Right cardiac atrium (tissue), 5 donors: ENCODE measurements at places on chromosomes 2 and 18. TPM values are rescaled to one million over a fixed set of nuclear protein-coding genes. Genes with fewer than 3 reads are reported as not detected.
A peak's percentile ranks its signal among the peaks of the same experiment; 100 is the strongest.

- DNase-seq, result peak; percentile 57
Observed at GRCh38 chr18:59516356-59517155, 157.5 kb upstream of the LMAN1 start.

Gene MAP4K4
- 30.8 TPM for polyA plus RNA-seq

DNA sequence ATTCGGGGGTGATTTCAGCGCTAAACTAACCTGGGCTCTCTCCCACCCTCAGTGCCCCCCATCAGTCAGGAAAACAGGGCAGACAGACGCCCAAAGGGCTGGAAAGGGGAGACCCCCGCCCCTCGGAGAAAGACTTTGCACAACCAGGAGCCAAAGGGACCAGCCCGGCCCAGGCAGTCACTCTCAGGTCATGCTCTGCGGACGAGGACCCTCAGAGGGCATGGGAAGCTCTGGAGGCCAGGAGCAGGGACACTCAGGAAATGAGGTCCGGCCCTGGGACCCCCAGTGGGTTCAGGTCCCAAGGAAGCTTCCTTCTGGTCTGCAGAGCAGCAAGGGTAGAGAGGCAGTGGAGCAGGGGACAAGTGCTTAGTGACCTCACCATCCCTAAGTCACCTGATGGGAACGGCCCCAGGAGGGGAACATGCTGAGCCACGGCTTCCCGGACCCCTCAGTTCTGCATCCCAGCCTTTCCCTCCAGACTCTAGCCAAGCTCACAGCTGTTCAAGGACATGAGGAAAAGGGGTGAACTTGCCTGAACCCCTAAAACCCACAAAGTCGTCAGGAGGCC lies 88.0 kb upstream of the GPC1 start:
- DNase-seq, result no peak

Gene GRHL1
- 0.81 TPM for polyA plus RNA-seq

- DNase-seq, result no peak
Observed at GRCh38 chr2:240291337-240292034, 144.0 kb upstream of the GPC1 start.

- no peak for DNase-seq
Observed at GRCh38 chr2:16241166-16242160, 301.1 kb downstream of the MYCN start.

Gene ANO7
- 1.1 TPM for polyA plus RNA-seq

DNA sequence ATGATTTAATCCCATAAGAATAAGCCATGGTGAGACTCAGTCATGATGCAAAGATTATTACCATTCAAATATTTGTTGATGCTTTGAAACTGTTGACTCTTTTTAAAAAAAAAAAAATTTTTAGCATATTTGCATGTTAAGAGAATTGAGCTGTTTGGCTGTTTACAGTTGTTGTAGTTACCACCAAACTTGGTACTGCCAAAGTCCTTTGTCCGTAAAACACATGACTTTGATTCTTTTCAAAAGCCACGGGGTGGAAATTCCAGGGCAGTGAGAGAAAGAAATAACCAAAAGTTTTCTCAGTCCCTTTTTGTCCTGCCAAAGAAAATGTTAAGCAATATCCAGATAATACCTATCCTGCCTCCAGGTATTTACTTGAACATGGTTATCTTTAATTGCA lies 474.8 kb downstream of the METTL4 start:
- DNase-seq, result no peak

- no peak for DNase-seq
Observed at GRCh38 chr18:37327063-37327577, 238.5 kb downstream of the CELF4 start.

DNA sequence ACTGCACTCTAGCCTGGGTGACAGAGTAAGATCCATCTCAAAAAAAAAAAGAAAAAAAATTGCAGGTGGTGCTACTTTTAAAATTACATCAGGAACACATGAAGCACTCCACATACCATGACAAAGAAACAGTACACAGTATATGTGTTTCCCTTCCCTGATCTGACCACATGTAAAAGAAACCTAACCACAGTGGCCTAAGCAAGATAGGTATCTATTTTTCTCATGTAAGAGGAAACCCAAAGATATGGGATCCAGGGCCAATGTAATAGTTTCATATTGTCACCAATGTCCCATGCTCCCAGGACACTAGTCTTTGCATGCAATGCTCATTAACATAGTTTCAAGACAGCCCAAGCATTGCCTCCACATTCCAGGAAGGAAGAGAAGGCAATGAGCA lies 99.9 kb downstream of the DYM start:
- no peak for DNase-seq

DNA sequence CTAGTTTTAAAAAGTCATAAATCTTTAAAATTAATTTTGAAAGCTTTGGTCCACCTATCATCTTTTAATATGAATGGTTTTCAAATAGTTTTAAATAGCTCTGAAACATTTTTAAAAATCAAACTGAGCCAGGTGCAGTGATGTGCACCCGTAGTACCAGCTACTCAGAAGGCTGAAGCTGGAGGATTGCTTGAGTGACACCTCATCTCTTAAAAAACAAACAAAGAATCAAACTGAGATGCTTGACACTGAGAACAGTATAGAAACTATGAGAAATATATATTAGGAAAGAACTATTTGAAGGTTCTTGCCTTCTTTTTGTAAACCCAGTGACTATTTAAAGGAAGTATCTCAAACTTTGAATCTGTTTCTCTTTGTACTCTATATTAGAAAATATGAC lies 67.4 kb downstream of the BARD1 start:
- no peak for DNase-seq

DNA sequence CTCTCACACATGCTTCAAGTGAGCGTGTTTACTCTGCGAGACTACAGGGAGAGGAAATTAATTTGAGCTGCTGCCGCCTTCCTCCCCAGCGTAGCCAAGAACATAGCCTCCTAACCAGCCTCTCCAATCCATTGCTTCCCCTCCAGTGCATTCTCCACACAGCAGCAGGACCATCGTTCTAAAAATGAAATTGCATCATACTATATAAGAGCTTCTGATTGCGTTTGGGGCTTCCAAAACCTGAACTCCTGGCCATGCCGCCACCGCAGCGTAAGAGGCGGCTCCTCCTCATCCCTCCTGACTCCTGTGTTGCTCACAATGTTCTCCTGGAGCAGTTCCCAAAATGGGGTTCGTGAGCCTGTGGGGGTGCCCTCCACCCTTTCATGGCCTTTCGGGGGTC lies 142.1 kb downstream of the MYT1L start:
- DNase-seq, result no peak

Gene RBM44
- 0.20 TPM for polyA plus RNA-seq

DNA sequence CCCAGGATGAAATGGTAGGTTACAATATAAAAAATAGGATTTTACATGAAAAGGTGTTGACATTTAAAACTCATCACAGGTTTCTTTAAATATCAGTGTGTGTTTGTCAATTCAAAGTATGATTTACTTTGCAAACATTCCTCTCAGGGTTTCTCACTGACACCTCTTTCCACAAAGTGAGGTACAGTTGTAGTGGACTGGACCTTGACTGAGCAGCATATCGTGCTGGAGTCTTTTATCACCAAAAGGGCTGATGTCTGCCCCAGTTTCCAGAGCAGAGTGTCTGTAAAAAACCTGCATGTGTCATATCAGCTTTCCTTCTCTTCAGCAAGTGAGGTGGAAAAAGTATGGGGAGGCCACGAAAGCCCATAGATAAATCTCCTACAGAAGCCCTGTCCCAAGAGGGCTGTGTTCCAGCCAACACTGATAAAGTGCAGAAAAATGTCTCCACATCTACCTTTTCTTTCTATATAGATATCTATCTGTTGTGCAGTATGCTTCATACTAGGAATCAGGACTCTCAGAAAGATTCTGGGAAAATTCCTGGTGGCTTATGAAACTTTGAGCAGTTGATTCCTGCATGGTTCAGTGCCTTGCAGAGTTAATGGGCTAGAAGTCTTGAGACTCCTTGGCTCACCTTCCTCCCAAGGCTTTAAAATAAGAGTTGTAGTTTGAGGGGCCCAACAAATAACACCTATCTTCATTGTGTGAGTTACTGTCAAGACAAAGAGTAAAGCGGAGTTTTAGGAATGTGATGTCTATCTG lies 6.9 kb downstream of the ACYP2 start:
- DNase-seq, result no peak

- DNase-seq, result peak; percentile 87
Observed at GRCh38 chr18:13611601-13612195, 114.7 kb downstream of the FAM210A start.

Gene POLR1B
- polyA plus RNA-seq, result 3.1 TPM

- no peak for DNase-seq
Observed at GRCh38 chr2:157333304-157334047, 7.9 kb upstream of the ERMN start.

GRCh38 chr2:137566387-137566786 lies 397.9 kb upstream of the HNMT start:
- DNase-seq, result no peak

DNA sequence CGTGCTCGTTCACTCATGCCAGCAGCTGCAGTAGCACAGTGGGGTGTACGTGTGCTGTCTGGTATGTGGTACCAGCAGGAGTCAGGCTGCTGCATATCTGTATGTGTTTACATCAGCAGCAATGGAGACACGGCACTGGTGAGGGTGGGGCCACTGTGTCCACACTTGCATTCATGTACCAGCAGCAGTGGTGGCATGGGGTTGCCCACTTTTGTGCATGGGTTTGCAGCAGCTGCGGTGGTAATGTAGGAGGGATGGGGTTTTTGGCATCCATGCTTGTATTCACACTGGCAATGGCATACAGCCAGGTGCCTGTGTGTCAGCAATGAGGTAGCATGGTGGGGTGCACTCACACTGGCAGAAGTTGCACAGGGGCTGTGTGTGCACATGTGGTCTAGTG lies 187.8 kb downstream of the KCNJ3 start:
- DNase-seq, result no peak

- no peak for DNase-seq
Observed at GRCh38 chr2:141496810-141497209, 634.0 kb downstream of the LRP1B start.

Gene SAG
- not detected for polyA plus RNA-seq

- DNase-seq, result no peak
Observed at GRCh38 chr2:157107460-157107859, 150.0 kb upstream of the GALNT5 start.

Gene TMX3
- 16.5 TPM for polyA plus RNA-seq

GRCh38 chr2:74554820-74555531 lies 456 bp downstream of the DOK1 start:
- peak; percentile 78 for DNase-seq

GRCh38 chr18:13006531-13007247 lies 15.5 kb downstream of the CEP192 start:
- DNase-seq, result no peak

DNA sequence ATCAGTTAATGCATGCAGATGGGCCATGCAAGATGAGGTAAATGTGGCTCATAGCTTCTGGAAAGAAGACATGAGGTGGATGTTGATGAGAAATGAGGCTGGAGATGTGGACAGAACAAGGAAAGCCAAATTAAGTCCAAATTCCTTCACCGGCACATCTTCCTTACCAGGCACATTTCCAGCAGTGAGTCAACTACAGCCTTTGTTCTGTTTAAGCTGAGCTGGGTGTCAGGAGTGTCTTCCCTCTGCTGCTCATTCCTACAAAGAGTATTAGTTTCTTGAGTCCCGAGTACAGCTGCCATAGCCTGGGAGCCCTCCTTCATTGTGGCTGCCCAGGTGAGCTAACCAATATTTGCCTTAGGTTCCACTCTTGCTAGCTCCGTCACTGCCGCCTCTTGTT lies 945.0 kb downstream of the SLC4A3 start:
- no peak for DNase-seq

Gene M1AP
- polyA plus RNA-seq, result 0.07 TPM

- no peak for DNase-seq
Observed at GRCh38 chr2:23746141-23746863, 180.6 kb downstream of the ATAD2B start.

Gene HOXD1
- polyA plus RNA-seq, result 0.05 TPM

GRCh38 chr18:47519277-47519676 lies 267.8 kb upstream of the SKOR2 start:
- no peak for DNase-seq

Gene UGT1A10
- not detected for polyA plus RNA-seq

- DNase-seq, result no peak
Observed at GRCh38 chr18:35236571-35237363, 4.1 kb upstream of the ZNF397 start.

- DNase-seq, result no peak
Observed at GRCh38 chr2:157790780-157791179, 85.3 kb downstream of the ACVR1 start.

- no peak for DNase-seq
Observed at GRCh38 chr2:169143998-169144397, 74.6 kb downstream of the DHRS9 start.

DNA sequence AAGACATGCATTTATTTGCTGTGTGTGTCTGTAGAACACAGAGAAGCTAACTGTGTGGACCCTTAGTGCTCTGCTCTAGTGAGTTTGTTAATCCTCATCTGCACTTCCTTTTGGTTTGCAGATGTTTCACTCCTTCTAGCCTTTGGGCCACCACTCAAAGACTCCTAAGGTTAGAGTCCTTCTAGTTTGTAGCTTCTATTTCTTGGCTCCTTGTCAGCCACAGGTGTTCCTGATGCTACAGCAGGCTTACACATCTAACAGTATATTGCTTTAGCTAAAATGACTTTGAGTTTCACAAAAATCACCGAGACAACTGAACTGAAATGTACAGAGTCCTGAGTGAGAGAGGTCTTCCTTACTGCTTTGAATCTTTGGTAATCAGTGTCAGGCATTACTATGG lies 551.4 kb downstream of the NRXN1 start:
- no peak for DNase-seq

Gene FN1
- 284 TPM for polyA plus RNA-seq

DNA sequence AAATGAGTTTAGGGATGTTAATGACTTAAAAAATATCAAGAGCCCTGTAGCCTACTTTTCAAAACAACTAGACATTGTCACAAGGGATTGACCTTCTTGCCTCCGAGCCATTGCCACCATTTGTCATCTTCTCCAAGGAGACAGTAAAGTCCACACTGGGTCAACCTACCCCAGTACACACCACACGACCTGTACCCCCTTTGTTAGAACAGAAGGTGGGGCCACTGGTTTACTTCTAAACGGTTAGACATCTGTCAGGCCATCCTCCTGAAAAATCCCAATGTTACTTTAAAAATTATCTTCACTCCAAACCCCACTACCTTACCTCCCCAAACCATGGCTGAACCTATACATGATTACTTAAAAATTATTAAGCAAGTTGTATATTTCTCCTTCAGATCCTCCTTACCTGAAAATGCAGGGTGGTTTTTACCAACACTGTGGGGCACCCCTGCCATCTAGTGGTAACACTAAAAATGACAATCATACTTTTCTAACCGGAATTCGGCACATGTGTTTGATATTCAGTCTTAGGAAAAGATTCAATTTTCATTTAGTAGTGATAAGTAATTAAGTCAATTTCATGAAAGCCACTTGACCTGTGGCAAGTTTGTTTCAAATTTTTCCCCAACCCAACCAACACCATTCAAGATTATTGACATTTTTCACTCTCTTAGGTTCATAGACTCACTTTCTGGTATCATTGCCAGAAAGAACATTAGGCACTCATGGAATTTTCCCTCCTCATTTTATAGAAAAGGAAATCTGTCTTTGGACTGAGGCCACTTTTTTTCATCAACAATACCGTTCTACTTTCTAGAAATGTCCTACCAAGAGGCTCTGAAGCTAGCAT lies 265.3 kb upstream of the PKDCC start:
- no peak for DNase-seq

GRCh38 chr2:20633794-20634506 lies 16.9 kb downstream of the HS1BP3 start:
- DNase-seq, result peak; percentile 56

Gene UCN
- 0.72 TPM for polyA plus RNA-seq

Gene DLX2
- polyA plus RNA-seq, result not detected

Gene CCDC74A
- 1.5 TPM for polyA plus RNA-seq

Gene EPAS1
- 149 TPM for polyA plus RNA-seq
